ENCODE measurements at places on chromosomes 7 and 10.

GRCh38 chr10:93695740-93696139 lies 6.7 kb downstream of the FRA10AC1 start:
- DNase-seq = no peak

DNA sequence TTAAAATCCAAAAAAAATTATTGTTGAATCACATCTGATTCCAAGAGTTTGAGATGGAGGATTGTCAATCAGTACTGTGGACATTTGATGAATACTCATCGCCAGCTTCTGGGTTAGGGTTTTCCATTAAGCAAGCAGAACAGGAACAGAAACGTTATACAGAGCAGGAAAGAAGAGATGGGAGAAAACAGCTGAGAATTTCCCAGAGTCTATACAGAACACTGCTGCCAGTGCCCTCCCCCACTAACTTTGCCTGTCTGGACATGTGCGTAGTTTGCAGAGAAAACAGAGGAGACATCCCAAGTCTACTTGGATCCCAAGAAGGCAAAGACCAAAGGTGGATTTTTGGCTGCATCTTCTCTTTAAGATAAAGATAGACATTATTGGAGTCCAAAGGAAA lies 19.0 kb downstream of the C10orf90 start:
- no peak for DNase-seq

DNA sequence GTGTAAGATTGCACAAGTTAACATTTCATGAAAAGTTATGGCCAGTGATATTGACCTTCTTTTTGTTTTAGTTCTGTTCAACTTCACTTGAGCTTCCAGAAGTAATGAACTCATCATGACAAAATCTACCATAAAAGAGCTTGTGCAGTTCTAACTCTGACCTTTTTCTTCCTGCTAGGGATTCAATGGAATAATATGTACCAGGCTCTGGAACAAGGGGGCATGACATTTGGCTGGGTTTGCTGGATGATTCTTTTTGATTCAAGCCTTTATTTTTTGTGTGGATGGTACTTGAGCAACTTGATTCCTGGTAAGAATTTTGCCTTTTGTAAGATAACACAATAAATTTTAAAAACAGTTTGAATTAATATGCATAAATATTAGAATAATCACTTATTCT lies 205.0 kb downstream of the ABCA13 start:
- no peak for DNase-seq

DNA sequence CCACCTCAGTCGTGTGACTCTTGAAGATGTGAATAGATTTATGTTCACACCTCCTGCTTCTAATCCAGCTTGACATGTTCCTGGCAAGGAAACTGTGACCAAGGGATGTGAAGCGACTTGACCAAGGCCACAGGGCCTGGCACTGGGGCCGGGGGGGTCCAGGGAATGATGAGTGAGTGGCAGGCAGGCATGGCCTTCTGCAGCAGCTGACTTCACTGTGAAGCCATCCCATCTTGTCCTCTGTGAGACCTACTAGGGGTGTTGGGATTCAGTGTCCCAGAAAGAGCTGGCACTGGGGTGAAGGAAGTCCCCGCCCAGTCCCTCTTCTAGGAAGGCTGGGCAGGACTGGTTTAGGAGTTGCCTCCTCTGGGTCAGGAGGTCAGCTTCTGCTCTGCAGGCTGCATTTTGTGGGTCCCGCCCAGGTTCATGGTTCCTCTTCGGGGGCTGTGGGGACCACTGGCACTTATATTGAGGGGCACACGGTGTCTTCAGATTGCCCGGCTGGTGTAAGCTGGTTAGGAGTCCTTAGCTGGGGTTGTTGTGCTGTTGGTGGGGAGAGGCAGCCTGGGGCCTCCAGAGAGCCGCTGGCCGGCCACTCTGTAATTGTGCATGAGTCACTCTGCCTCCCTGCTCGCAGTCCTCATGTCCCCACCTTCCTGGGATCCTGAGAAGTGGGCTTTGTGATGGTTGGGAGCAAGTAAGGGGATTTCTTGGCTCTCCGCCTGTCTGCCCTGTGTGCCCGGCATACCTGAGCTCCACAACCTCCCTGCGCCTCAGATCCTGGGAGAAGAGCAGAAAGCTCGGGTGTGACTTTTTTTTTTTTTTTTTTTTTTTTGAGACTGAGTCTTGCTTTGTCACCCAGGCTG lies 11.0 kb downstream of the ZMIZ1 start:
- no peak for DNase-seq

- no peak for DNase-seq
Measured at GRCh38 chr10:63542835-63543575, 21.8 kb downstream of the REEP3 start.

DNA sequence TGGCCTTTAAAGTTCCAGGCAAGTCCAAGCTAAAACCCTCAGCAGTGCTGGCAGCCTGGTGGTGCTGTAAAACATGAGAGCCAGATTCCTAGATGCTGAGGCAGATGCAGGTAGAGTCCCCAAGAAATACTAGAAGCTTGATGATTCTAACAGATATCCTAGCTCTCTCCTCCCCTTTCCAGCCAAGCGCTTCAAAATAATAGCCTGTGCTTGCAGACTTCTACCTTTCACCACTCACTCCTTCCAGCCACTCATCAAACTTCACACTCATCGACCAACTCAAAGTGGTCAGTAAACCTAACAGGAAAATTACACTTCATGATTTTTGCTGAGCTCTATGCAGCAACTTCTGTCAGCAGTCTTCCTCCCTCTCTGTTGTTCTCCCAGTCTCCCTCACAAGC lies 50.2 kb downstream of the LMBR1 start:
- DNase-seq = no peak

DNA sequence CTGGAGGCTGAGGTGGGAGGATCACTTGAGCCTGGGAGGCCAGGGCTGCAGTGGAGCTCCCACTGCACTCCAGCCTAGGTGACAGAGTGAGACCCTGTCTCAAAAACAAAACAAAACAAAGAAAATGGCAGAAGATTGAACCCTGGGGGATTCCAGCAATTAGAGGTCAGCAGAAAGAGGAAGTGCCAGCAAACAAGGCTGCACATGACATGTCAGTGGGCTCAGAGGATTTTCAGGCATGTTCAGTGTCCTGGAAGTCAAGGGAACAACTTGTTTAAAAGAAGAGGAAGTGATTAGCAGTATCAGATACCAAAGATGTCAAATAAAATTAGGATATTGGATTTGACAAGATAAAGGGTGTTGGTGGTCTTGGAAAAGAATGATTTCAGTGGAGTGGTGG lies 32.3 kb downstream of the RAB18 start:
- no peak for DNase-seq

DNA sequence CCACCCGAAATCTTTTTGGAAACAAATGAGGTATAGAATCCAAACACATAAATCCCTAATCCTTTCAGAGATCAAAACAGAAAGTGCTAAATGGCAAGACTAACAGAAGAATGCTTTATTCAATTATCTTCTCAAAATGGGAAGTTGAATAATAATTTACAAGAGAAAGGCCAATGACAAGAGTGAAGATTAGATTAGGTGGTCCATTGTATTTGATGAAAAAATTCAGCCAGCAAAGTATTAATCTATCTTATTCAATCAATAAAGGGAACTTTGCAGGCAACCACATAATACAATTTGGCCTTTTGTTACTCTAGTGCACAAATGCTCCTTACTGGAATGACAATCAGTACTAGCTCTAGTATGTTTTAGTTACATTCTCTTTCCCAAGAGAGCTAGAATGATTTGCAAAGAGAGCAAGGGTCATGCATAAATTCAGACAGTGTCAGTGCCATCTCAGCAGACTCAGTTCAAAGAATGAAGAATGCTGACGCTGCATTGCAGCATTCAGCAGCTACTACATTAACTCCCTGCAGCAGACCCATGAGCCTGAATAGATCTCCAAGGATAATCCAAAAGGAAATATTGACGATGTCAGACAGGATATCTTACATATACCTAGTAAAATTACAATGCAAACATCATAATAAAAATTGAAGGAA lies 131.8 kb downstream of the ANK3 start:
- no peak for DNase-seq

DNA sequence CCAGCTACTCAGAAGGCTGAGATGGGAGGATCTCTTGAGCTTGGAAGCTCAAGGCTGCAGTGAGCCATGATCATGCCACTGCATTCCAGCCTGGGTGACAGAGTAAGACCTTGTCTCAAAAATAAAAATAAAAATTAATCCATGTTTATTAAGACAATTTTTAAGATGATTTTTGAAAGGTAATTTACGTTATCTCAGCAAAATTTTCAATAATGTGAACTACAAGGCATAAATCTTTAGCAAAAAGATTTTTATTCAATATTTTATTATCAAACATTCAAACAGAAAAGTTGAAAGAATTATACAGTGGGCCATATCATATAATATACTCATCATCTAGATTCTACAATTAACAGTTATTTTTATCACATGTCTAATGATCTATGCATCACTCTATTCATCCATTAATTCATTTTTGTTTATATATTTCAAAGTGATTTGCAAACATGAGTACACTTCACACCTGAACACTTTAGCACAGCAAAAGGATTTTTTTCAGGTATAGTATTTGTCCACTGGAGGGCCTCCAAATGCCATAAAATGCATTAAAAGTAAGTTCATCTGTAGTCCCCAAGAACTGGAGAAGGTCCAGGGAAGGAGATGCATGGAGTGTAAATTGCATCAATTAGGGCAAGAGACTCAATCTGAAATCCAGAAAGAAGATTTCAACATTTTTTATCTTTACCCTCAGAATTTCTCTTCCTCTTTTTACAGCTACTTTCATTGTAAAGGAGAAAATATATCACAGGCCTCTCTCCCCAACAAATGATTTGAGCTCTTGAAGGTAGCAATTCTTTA lies 38.6 kb upstream of the RSBN1L start:
- no peak for DNase-seq

- DNase-seq = no peak
Measured at GRCh38 chr10:101123085-101123814, 7.8 kb upstream of the TLX1 start.

DNA sequence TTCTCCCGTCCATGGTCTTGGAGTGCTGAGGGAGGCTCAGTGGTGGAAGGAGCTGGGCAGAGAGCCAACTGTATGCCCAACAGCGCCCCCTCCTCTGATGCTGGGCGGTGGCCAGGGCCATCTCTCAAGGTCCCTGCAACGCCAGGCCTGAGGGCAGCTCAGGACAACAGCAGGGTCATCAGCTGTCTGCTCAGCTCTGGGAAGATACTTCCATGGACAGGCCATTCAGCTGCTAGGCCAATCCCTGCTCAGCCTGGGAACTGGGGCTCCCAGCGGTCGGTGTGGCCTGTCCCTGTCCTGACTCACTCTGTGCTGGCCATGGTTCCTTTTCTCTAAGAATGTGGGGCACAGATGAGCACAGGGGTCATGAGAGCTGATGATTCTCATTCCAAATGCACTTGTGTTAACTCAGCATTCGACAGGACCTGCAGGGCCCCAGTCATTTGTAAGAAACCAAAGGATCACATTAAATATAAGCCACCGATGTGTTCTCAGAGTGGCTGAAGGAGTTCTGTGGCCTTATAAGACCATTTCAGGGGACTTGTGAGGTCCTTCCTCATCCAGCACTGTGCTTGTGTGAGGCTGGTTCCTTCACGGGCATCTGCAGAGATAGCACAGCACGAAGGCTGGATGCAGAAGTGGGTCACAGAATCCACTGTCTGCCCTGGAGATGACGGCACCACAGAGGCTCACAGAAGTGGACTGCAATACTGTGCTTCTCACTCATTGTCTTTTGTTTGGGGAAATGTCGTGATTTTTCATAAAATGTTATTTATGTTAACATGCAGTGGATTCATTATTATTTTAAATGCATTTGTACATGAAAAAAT lies 73.0 kb downstream of the ADCY1 start:
- no peak for DNase-seq

DNA sequence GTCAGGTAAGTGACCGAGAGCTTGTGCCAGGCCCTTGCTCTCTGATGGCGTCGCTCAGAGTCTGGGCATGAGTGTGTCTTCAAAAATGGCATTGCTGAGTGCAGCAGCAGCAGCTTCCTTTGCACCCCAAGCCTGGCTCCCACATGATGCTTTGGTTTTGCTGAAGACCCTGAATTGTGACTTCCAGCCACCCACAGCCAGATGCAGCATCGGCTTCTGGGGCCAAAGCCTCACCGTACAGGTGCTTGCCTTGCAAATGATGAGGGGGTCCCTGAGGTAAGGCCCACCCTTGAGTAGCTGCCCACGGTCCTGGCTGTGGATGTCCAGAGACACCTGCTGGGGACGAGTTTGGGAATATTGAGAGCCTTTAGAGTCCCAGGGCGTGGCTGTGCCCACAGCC lies 57.9 kb downstream of the JAKMIP3 start:
- no peak for DNase-seq

DNA sequence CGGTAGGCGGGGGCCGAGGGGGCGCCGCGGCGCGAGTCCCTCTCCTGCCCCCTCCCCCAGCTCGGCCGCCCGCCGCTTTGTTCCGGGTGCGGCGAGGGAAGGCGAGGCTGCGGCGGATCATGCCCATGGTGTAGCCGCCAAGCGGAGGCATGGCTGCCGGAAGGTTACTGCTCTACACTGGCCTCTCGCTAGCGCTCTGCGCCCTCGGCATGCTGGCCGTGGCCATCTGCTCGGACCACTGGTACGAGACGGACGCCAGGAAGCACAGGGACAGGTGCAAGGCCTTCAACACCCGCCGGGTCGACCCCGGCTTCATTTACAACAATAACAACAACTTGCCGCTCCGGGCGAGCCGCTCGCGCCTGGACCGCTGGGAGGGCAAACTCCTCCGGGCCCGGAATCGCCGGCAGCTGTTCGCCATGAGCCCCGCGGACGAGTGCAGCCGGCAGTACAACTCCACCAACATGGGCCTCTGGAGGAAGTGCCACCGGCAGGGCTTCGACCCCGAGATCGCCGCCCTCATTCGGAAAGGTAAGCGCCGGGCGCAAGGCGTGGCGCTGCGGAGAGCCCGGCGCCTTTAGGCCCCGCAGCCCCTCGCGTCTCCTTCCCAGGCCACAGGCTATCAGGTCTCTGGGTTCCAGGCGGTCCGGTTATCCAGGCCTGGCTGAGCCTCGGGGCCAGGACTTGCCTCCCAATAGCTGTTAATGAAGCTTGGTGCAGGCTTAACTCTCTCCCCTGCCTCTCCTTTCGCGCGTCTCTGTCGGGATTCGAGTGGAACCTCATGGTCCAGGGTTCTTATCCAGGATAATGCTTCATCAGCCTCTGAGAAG lies 513 bp downstream of the TMEM178B start:
- no peak for DNase-seq

DNA sequence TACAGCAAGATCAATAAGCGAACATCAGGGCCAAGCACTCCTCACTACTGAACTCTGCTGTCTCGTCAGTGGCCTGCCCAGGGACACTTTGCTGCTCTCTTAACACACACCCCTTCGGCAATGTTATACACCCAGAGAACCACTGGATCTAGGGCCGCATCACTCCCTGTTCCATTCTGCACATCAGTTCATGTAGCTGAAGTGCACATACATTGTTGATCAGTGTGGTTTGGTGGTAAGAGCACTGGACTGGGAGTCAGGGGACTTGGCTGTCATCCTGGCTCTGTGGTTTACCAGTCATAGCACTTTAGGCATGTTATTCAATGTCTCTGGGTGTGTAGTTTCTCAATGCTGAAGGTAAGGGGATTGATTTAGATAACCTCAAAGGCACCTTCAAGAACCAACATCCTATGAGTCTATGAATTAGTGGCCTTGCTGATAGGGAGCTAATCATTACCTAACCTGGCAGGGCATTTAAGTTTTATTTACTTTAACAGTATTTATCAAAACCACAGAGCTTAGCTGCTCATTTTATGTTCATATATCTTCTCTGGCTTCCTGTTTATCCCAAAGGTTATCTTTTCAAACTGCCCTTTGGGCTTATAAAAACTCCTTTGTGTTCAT lies 24.8 kb downstream of the DUSP5 start:
- DNase-seq = no peak

GRCh38 chr10:84838851-84839250 lies 510.5 kb downstream of the CCSER2 start:
- DNase-seq = no peak

All from 8988T (cell line).